DMS79 (cell line): ENCODE measurements at places on chromosomes 2 and 18.

- no peak for DNase-seq
Measured at GRCh38 chr2:217413193-217413592, 553.3 kb upstream of the TNP1 start.

GRCh38 chr2:228056293-228057097 lies 125.0 kb downstream of the SPHKAP start:
- no peak for DNase-seq

GRCh38 chr2:164252568-164253287 lies 368.6 kb downstream of the GRB14 start:
- no peak for DNase-seq

GRCh38 chr18:37701967-37702366 lies 136.4 kb upstream of the CELF4 start:
- no peak for DNase-seq

DNA sequence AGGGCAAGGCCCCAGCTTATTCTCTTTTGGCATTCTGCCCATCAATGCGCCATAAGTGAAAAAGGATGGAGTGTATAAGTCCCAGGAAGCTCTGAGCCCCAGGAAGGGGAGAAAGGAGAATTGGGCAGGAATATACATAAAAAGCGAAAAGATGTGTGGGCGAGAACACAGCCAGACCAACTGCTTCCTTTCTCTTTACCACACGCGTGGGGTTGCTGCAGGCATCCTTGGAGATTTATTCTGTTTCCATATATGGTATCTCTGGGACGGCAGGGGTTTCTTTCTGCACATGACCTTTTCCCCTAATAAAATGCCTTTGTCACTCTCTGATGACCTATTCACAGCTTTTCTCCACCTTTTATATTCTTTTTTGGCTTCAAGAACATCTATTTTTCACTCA lies 440.5 kb downstream of the NBAS start:
- DNase-seq = no peak

GRCh38 chr18:76973520-76974266 lies 151.3 kb downstream of the ZNF236 start:
- DNase-seq = no peak

- DNase-seq = no peak
Measured at GRCh38 chr2:237459741-237460174, 27.3 kb upstream of the MLPH start.

DNA sequence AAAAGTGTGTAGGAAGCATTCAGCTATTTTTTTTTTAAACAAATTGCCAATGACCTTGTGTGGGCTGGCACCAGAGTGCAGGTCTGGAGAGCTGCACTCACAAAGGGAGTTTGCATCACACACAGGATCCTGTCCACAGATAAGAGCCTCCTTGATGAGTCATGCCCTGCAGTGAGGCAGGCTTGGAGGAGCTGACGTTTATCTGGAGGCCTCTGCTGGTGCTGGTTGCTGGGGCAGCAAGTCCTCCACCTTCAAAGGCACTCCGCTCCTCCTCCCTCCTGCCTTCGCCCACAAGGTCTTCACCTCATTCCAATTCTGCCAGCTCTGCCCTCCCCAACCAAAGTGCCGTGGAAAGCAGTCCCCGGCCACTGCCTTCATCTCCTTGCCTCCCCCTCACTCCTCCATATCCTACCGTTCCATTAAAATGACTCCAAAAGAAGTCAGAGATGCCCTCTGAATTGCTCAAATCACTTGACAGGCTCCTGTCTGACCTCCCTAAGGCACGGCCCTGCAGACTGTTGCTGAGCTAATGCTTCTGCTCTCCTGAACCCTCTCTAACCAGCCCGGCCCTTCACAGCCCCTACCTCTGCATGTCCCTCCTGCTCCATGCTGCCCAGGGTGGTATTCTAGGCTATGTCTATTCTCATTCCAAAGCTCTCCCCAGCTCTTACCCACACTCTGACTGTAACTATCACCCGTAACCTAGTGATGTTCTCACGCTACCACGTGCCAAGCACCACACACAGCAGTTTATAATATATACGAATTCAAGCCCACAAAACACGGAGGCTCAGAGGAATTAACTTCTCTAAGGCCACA lies 30.9 kb downstream of the LONRF2 start:
- DNase-seq = peak; percentile 87

DNA sequence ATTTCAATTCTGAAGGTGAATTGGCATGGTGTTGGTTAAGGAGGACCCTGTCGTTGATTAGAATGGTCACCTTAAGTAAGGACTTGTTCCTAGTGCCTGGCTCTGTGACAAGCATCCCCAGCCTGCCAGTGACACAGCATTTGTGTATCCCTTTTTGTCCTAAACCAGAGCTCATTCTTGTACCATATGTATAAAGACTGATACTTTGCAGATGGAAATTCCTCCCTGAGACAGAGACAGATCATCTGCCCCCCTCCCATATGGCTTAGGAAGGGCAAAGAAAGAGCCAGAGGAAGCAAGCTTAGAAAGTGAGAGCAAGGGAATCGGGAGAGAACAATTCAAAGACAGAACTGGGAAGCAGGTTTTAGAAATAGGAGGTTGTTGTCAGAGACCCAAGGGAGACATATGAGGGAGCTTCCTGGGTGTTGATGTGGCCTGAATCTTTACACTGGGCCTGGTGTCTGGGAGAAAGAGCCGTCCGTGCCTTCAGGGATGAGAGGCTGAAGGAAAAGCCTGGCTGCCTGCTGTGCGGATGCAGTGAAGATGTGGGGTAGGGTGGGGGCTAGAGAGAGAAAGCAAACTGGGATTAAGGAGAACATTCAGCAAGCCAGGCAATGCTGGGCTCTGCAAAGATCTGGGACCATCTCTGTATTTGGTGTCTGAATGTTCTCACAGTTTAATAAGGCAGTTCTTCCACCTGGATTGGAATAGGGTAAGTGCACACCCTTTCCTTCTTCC lies 13.2 kb upstream of the CHRNA1 start:
- no peak for DNase-seq

DNA sequence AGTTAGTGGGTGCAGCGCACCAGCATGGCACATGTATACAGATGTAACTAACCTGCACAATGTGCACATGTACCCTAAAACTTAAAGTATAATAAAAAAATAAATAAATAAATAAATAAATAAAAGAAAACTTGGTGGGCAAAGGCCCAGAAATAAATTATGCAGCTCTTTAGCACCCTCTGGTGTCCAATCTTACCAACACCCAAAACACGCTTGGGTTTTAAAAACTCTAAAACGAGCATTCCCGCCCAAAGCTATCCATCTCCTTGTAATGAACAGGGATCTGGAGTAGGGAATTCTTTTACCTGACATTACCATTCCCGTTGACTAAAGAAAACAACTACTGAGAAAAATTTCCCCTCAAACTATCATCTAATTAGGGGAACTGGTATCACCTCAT lies 2005.9 kb upstream of the CELF4 start:
- DNase-seq = no peak

GRCh38 chr18:9097349-9097748 lies 5.2 kb upstream of the NDUFV2 start:
- DNase-seq = no peak
